ENCODE measurements at places on chromosomes 7 and 10.

- no peak for DNase-seq
Observed at GRCh38 chr10:128051548-128051947, 74.7 kb downstream of the MKI67 start.

DNA sequence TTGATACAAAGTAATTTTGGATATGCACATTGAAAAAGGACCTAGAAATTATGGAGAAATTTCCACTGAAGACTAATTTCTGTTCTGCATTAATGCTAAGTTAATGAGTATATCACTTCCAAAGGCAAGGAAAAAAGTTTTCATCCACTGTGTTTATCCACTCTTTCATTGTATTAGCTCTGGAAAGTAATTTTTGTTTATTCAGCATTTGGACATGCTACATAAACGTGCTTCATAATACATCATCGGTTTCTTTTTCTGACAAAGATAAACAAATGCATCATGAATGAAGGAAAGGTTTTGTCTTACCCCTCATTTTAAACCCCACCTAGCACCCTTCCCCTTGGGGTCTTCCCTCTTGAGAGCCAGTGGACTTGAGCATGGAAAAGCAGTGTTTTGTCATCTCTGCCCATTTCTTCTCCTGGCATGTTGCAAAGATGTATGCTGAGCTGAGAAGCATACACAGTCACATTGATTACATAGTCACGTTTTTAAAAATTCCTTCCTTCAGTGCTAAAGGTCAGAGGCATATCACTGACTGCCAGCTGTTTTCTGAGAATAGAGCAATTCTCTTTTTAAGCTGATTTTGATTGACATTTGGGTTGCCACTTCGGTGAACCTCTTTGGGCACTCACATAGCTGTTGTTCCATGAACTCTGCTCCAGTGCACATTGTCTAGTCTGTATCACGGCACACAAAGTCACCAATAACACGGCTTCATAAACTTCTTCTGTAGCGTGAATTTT, 65.9 kb upstream of the C7orf33 start:
- DNase-seq, result no peak

DNA sequence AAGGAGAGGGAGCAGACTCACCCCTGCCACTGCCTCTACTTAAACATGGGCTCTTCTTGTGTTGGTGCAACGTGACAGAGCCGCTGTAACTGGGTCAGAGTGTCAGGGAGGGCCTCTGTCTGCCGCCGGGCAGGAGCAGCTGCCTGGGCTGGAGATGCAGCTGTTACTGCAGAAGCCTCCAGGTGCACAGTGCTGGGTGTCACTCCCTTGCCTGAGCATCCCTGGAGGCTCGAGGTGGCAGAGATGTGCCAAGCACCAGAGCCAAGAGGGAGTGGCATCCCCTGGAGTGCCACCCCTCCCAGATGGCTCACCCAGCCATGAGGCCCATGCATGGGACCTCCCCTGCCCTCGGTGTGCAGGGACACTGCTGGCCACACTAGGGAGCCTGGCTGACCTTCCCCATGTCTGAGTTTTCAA, 145.7 kb downstream of the PRPF18 start:
- DNase-seq, result no peak

GRCh38 chr7:30422922-30423321, 55.7 kb downstream of the NOD1 start:
- DNase-seq, result no peak

- no peak for DNase-seq
Observed at GRCh38 chr7:117084286-117084685, 131.0 kb downstream of the ST7 start.

DNA sequence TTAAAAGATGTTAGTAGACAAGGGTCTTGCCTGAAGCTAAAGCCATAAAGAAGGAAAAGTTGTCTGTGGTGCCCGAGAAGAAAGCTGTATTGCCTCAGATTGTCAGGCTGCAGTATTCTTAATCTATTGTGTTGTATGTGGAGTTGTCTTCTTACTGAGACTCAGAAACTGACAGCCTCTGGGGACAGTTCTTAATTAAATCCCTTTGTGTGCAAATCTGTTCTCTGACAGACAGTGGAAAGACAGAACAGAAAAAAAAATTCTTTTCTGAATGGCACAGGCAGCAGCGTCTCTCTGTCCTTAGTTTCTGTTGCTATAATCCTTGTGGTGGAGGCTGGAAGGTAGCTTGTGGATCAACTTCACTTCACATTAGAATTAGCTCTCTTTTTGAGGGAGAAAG, 16.8 kb downstream of the VWC2 start:
- DNase-seq, result no peak

- no peak for DNase-seq
Observed at GRCh38 chr7:117143066-117143465, 179.8 kb downstream of the WNT2 start.

DNA sequence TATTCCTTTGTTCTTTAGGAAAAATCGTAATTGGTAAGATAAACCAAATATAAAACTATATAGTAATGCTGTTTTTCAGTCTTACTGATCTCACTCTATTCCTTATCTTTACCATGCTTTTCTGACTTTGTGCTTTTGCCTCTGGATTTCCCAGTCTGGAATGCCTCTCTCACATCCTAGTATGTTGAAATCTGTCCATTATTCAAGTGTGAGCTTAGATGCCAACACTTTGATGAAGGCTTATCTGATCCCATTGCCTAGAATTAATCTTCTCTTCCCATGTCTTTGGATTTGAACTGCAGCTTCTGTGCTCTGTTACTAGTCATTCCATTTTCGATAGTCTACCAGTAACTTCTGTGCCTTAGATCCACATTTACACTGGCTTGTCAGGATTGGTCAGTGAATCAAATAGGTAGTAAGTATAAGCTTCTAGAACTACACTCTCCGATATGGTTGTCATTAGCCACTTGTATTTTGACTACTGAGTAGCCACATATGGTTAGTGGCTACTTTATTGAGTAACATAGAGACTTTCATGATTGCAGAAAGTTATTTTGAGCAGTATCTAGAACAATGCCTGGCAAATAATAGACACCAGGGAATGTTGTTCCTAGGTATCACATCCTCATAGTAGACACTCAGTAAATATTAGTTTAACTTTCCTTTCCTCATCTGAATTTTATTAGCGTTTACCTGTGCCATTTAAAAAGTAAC, 92.9 kb downstream of the BMPR1A start:
- no peak for DNase-seq

DNA sequence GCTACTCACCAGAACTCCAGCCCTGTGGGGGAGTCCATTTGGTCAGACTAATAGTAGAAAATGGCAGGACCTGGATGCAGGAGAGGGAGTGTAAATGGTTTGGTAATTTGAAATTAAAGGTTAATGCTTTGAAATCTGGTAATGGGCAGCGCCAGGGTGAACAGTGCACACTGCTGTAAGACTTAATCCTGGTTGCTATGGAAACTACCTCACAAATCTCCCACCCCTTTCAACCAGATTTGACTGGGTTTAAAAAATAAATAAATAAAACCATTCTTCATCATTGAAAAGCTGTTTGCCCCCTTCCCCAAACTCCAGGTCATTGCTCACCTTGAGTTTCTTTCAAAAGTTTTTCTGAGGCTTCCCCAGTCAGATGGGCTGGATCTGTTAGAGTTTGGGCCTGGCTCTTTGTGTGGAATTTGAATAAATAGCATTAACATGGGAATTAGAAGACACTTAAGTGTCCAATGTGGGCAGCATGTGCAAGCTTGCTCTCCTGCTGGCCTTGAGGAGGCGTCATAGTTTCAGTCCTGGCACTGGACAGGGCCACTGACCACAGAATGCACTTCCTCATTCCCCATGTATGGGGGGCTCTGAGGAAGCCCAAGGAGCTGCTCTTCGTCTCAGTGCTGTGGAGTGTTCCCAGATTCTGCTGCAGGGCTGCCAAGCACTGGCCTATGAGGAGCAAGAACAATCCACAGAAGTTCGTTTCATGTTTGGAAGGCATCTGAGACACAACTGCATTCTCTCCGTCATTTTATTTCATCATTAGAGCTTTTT, 90.7 kb downstream of the LRRC4 start:
- DNase-seq, result no peak

DNA sequence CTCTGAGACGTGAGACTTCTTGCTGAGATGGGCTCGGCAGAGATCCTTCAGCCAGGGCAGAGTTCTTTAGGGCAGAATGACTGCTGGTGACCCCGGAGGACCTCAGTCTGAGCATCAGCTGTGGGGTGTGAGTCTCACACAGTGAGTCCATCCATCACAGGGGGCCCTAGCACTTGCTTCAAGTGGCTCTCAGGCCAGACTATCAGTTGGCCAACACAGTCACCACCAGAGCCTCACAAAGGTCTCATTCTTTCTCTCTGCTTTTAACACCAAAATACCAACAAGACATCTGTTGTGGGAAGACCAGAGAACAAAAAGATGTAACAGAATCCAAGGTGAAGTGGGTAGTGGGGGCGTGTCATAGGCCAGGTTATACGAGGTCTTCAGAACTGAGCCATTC, 345.6 kb upstream of the NRP1 start:
- no peak for DNase-seq

- DNase-seq, result no peak
Observed at GRCh38 chr10:36771725-36772124, 353.7 kb upstream of the ANKRD30A start.

DNA sequence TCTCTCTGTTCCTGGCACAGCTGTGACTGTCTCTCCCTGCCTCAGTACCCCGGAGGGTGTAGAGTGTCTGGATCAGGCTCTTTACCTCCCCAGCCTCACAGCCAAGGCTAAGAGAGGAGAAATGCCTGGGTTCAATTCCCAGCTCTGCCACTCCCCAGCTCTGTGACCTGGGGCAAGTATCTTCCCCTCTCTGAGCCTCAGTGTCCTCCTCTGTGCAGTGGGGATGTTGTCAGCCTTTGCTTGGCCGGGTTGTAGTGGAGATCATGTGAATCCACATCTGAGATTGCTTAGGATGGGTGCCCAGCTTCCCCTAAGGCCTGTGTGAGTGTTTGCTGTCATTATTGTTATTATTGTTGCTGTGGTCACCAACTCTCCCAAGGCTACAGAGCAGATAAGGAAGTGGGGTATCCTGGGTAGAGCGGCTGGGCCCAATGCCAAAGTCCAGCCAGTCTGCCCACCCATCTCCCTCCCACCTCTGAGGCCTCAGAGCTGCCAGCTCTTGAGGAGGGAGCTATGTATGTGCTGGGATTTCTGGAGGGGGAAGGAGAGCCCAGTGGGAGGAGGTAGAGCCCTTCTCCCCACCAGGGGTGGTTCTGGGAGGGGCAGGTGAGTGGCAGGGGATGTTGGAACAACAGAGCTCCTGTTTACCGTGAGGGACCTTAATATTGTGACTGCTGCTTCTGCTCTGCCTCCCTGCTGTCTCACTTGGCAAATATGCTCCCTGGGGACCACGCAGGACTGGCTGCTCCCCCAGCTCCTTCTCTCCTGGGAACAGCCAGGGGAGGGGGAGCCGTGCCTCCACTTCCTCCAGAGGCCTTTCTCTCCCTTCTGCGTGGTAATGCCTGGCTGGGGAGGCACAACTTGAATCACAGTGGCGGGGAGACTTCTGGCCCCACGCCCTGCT, 170.5 kb downstream of the RPS24 start:
- no peak for DNase-seq

- DNase-seq, result no peak
Observed at GRCh38 chr7:117281562-117281961, 41.3 kb downstream of the WNT2 start.

GRCh38 chr7:105673367-105674084, 92.2 kb upstream of the EFCAB10 start:
- no peak for DNase-seq

GRCh38 chr7:96973986-96974385, 31.4 kb upstream of the DLX6 start:
- DNase-seq, result no peak

- DNase-seq, result no peak
Observed at GRCh38 chr10:49602380-49603023, 7.6 kb upstream of the SLC18A3 start.

GRCh38 chr10:11304906-11305585, 287.4 kb downstream of the CELF2 start:
- DNase-seq, result no peak

GRCh38 chr7:130131964-130132875, 61.9 kb downstream of the KLHDC10 start:
- DNase-seq, result no peak

DNA sequence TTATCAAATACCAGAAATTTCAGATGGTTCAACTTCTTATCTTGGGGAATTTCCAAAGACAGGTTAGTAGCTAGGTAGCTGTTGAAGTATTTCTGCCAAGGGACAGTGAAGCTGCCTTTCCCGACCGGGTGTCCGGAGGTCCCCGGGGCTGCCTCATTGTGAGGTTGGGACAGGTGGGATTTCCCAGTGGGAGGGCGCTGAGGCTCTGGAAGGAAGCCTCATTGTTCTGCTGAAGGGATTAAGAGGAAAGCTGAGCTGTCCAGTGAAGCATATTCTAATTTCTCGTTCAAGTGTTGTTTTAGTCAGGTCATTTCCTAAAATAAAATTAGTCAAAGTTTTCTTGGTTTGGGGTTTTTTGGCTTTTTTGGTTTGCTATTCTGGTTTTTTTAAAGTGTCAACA, 244.2 kb downstream of the MGMT start:
- no peak for DNase-seq

GRCh38 chr10:43822631-43823580, 174.2 kb upstream of the ZNF32 start:
- no peak for DNase-seq

GRCh38 chr7:138388673-138389491, 71.2 kb upstream of the TRIM24 start:
- DNase-seq, result no peak

DNA sequence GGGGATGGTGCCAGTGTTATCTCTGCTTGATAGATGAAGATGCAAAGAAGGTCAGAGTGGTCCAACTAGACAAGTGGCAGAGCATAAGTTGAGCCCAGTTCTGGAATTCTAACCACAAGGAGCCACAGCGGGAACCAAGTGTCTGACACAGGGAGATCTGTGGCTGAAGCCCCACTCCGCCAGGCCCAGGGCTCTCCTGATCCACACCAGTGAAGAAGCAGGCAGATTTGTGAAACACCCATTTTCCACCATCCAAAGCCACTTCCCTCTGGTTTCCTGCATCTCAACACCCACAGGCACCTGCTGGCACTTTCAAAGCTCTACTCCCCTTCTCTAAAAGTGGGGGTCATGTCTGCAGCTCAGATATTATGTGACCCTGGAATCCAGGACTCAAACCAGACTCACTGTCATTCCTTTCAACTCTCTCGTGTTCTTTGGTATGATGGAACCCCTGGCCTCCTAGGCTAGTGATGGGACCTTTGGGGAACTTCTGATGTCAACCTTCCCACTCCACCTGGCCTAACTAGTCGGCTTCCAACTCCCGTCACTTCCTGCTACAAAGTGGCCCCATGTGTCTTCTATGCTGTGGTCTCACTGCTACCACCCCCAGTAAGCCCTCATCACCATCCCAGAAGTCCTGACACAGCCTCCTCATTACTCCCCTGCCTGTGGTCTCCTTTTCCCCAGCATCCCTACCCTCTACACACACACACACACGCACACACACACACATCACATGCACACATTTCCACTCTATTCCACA, 177.6 kb downstream of the GRID1 start:
- no peak for DNase-seq

DNA sequence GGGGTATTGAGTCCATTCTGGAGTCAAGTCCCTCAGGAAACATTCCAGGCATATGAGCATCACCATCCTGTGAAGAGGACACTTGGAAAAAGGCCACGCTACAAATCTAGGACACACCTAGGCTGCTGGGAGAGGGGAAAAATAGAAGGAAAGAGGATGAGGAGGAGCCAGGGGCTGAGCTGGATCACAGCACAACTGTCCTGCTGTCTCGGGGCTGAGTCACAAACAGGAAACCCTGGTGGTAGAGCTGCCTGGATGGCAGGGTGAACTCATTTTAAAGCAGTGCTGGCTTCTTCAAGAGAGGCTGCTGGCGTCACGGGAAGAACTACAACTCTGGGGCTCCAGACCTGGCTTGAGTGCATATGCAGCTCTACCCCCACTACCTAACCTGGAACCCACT, 151.5 kb downstream of the RNF216 start:
- DNase-seq, result peak; percentile 29
